ENCODE measurements at places on chromosomes 5 and 9.

GRCh38 chr9:87109231-87109631 is 161.9 kb upstream of the GAS1 start:
- no peak for DNase-seq

DNA sequence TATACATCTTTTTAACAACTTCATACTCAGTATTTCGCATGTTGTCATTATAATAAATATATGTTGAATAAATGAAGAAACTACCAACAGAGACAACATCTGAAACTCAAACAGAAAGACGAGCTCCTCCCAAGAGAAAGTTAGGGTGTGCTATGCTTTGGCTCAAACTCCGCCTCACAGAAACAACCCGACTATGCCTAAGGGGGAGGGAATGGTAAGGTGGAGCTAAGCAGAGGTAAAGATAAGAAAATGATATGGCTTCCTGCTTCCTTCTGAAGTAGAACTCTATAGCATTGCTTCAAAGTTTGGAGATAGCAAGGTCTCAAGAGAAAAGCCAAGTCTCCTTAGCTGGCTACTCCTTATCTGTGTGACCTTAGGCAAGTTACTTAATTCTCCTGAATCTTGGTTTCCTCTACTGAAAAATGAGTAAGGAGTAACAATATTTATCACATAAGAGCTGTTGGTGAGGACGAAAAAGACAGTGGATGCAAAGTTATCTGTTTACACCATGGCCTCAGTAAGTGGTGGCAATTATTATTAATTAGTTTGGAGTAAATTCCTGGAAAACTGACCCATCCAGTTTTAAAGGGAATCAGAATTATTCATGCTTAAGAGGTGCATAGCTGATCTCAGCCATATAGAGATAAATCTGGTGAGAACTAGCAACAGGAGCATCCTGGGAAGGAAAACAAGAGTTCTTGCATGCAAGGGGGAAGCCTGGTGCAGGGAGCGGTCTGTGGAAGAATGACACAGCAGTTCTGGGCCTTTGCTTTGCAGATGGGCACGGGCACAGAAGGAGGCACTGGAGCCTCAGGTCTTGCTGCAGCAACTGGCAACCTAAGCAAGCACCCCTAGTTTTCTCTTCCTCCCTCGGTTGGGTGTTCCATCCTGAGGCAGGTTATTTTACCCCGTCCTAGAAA is 73.3 kb downstream of the GLIS3 start:
- no peak for DNase-seq

GRCh38 chr9:136407911-136408310 is 2.5 kb downstream of the ENTR1 start:
- DNase-seq: no peak

GRCh38 chr5:178426326-178427130 is 163.7 kb downstream of the COL23A1 start:
- no peak for DNase-seq

GRCh38 chr9:35106343-35106730 is 3.4 kb upstream of the STOML2 start:
- DNase-seq: no peak

- no peak for DNase-seq
Measured at GRCh38 chr5:343461-344401, 22.2 kb downstream of the AHRR start.

- no peak for DNase-seq
Measured at GRCh38 chr9:83544002-83544698, 5.9 kb upstream of the FRMD3 start.

GRCh38 chr9:137235424-137236237 is 4.9 kb downstream of the SLC34A3 start:
- DNase-seq: no peak

DNA sequence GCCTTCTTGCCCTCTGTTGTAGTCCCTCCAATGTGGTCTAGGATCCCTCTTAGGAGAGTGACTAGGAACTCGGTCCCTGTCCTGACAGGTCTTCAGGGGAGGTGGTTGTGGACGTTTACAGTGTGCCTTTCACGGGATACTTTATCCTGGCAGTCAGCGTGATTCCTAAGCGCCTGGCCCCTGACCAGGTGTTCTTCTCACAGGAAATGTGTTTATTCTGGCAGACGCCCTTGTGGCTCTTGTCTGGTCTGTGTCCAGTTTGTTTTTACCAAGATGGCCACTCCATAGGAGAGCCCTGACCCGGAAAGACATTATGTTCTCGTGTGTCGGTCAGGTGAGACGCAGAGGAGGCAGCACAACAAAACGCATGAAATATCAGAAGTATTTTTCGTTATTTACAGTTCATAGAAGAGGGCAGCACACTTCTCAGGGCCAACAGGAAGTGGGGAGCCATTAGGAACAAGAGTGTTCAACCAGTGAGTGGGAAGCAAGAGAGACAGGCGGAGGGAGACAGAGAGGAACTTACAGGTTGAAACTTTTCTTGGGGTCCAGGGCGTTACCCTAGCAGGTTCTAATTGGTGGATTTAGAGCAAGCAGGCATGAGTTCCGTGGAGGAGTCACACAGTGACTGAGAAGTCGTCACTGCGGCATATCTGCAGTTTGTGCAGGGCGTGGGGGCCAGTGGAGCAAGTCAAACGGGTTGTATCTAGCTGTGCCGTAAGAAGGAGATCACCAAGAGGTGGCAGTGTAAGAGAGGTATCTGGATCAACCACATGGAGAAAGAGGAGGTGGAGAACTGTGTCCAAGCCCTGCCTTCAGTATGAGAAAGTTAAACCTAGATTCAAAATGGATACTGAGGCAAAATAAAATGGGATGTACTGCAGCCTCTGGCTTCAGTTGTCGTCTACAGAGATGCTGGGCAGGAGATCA is 412.9 kb downstream of the ZSWIM6 start:
- no peak for DNase-seq

GRCh38 chr9:75085640-75086039 is 2.3 kb downstream of the NMRK1 start:
- DNase-seq: no peak

DNA sequence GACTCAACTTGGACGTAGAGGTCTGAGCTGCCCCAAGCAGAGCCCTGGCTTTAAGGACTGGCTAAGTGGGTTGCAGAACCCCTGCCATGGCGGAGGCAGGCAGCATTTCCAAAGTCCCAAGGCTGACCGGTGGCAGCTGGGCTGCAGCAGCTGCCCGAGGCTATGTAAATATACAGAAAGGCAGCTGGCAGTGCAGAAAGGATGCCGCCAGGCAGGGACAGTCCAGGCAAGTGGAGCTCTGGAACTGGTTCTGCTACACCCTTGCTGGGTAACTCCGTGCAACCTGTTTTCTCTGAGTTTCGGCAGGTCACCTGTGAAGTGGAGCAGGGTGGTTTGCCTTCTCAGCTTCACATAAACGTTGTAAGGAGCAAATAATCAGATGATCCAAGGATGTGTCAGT is 46.0 kb downstream of the SHB start:
- no peak for DNase-seq

GRCh38 chr5:35138232-35138631 is 90.5 kb upstream of the AGXT2 start:
- no peak for DNase-seq

DNA sequence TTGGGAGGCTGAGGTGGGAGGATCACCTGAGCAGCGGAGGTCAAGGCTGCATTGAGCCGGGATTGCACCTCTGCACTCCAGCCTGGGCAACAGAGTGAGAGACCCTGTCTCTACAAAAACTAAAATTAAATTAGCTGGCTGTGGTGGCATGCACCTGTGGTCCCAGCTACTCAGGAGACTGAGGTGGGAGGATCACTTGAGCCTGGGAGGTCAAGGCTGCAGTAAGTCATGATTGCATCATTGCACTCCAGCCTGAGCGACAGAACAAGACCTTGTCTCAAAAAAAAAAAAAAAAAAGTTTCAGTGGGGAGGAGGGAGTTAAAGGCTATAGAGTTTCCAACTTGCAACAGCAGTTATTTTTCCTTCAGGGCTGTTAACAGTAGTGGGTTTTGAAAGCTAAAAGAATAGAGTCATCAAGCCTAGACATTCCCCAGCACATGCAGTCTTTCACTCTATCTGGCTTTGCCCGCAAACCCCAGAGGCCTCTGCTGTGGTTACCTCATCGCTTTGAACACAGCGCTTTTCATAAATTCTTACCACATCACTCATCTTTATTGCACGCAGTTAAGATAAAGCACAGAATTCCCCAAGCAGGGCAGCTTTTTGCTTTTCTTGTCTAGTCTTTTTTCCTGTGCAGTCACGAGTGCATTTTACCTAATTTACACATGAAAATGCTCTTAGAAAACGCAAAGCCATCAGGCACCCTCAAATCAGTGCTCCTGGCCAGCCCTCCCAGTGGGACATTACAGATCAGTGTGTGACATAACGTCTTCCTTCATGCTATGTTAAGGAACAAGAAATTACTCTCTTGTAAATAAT is 8.7 kb upstream of the SLC2A8 start:
- peak; percentile 63 for DNase-seq

DNA sequence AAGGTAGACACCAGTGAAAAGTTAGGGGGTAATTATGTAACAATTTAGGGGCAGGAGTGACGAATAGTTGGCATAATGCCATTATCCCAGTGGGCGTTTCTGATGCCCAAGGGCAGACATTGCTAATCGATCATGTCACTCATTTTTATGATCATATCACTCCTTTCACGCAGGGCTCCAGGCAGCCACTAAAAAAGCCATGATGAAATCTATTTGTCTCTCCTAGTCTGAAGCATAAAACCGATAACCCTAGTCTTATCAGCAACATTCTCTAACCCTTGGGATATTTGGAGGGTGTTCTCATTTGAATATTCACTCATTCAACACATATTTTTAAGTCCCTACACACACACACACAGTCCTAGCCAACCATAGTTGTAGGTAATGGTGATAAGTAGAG is 114.9 kb downstream of the NMUR2 start:
- no peak for DNase-seq

- no peak for DNase-seq
Measured at GRCh38 chr5:170077526-170077925, 28.2 kb upstream of the FOXI1 start.

GRCh38 chr9:8845808-8846207 is 1046.2 kb upstream of the DMAC1 start:
- DNase-seq: no peak

DNA sequence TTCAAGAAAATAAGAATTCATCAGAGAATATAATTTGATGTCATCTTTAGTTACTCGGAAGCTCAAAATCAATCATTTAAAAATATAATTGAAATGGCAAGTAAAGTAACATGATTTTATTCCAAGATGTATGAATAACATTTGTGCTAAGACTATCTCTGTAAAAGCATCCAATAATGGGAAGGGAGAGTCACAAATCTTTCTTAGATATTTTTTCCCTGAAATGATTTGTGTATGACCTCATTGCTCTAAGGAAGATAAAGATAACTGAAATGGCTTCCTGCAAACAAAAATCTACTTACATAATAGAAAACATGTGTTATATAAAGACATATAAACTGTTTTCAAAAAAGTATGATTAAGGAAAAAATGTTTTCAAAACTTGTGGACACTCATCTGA is 97.4 kb upstream of the FGF10 start:
- no peak for DNase-seq

DNA sequence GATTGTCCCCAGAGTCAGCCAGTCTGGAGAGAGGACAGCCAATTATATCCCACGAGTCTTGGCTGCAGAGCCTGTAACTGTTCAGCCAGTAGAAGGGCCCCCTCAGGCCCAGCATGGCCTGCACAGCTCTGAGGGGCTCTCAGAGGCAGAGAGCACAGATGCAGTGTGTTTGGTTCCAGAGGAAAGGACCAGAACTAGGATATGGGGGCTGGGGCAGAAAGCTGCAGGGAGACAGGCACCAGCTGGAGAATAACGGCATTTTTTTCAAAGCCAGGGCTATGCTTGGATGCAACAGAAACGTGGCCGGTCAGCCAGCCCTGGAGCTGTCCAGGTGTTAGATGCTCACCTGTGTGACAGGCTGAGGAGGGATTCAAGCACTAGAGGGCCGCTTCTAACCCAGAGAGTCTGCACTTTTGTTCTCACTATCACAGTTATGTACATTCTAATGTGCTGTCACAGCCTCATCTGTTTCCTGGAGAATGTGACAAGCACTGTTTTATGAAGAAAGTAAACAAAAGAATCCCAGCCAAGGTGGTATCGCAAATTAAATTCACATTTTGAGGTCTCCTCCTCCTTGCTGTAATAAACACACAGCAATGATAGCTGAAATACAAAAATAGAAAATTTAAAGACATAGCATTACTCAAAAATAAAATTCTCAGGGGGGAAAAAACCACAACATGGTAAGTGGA is 96.5 kb downstream of the GABBR2 start:
- no peak for DNase-seq

DNA sequence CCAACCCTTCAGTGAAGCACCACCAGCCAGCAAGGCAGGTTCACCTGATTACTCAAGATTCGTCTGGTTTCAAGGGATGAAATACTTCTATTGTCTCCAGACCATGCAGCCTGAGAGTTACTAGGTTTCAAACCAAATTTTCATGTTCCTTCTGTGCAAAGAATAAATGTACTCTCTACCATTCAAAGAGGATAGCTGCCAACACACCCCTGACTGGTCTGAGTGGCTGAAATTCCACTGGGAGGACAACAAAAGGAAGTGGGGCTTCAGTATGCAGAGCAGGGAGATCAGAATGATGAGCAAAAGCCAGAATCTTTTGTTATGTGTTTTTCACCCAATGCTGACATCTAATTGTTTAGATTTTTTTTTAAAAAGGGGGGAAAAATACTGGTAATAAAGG is 356.3 kb downstream of the BNC2 start:
- no peak for DNase-seq

- no peak for DNase-seq
Measured at GRCh38 chr9:19288081-19288480, 57.6 kb downstream of the DENND4C start.

DNA sequence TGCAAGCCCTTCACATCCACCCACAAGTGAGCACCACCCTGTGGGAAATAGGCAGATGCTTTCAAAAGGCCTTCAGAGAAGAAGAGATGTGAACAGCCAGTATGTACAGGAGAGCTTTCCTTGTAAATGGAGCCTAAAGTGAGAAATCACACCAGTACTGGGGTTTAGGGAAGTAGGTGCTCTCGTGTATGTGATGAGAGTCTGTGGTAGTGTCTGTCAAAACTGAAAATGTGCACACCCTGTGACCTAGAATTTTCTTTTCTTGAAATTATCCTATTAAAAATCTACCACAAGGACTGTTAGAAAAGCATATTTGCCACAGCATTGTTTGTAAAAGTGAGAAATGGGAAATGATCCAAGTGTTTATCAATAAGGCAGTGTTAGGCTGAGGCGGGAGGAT is 16.6 kb downstream of the OTULINL start:
- DNase-seq: no peak

GRCh38 chr5:135974021-135974600 is 19.3 kb upstream of the LECT2 start:
- DNase-seq: no peak

DNA sequence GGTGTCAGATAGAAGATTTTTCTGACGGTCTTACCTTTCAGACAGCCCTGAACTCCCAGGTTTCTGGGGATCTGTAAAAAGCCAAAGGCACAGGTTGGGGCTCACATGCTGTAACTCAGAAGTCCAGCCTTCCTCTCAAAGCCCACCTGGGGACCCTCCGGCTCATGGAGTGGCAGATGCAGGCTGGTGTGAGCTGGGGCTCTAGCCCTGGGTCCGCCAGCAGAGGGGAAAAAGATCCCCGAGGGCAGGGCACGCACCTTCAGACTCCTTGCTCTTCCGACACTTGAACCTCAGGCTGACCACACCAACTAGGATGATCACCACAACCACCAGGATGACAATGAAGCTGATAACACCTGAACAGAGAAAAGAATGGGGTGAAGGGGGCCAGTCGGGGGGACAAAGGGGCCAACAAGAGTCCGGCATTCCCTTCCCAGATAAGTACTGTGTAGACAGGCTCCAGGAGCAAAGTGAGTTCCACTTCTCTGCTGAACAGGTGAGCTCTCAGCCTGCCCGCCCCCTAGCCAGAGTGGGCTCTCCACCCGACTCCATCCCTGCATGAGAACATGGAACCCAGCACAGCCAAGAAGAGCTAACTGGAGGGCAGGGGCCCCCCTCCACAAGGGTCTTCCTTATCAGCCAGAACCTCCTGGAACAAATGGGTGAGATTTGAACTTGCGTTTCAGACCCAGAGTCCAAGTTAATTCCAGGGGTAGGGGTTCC is 7.8 kb downstream of the ECSCR start:
- no peak for DNase-seq
